Small intestine (tissue), 16 donors: ENCODE measurements at places on chromosomes 6 and 20. TPM values are rescaled to one million over a fixed set of nuclear protein-coding genes. Genes with fewer than 3 reads are reported as not detected.

The BNIP5 gene
- 17.2 TPM for polyA plus RNA-seq

The BHLHE23 gene
- not detected for polyA plus RNA-seq

The NRSN1 gene
- not detected for polyA plus RNA-seq

The TXLNB gene
- 0.27 TPM for polyA plus RNA-seq

The SAPCD1 gene
- 15.5 TPM for polyA plus RNA-seq

The TRIM10 gene
- polyA plus RNA-seq: 6.4 TPM

DNA sequence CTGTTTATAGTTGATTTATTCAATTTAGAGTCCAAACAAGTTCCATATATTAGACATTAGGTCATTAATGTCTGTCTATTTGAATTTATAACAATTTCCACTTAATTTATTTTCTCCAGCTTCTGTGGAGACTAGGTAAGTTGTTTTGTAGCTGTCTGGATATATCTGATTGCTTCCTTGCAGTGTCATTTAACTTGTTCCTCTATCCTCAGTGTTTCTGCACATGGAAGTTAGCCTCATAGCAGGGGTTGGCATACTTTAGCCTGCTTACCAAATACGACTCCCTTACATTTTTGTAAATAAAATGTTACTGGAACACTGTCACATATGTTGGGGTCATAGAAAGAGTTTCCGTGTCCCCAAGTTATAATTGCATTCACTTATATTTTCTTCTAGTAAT lies 216.1 kb downstream of the ESR1 start:
- H3K27me3 ChIP-seq: no peaks in the 10 kb centered on the region
- no peak overlapping the region for H3K27ac ChIP-seq
- H3K4me3 ChIP-seq: no peak overlapping the region
- DNase-seq: no peak
- no peaks in the 10 kb centered on the region for H3K36me3 ChIP-seq

- H3K27me3 ChIP-seq: no peaks in the 10 kb centered on the region
- H3K4me1 ChIP-seq: no peaks in the 10 kb centered on the region
- H3K27ac ChIP-seq: no peak overlapping the region
- H3K36me3 ChIP-seq: no peaks in the 10 kb centered on the region
- no peak for DNase-seq
Measured at GRCh38 chr6:68235326-68235784, 399.7 kb upstream of the ADGRB3 start.

GRCh38 chr6:153588330-153588729 lies 450.7 kb upstream of the OPRM1 start:
- no peaks in the 10 kb centered on the region for H3K27me3 ChIP-seq
- no peaks in the 10 kb centered on the region for H3K4me1 ChIP-seq
- H3K36me3 ChIP-seq: no peaks in the 10 kb centered on the region
- H3K27ac ChIP-seq: no peak overlapping the region

DNA sequence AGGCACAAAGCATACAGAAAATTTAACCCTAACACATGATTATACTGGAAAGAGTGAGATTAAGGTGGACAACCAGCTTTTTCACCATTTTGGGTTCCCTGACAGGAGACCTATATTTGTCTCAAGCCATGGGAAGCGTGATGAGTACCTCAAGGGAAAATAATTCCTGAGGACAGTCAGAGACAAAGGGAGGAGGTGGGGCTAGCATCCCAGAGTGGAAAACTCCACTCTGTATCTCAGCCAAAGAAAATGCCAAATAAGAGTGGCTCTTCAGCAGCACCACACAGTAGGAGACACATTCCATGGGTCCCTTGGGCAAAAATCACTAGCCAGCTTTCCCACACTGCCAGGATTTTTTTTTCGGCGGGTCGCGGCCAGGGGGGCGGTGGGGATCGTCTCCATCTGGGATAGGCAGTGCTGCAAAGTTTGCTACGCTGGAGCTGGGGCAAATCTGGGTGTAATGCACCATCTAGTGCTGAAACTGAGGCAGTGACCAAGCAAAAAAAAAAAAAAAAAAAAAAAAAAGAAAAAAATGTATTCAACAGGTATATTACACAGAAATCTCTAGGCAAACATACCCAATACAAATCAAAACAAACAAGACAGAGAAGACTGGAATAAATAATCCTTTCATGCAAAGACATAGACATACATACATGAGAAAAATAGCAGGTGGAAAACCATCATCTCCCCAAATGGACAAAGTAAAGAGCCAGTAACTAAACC lies 77.3 kb upstream of the SLC35F1 start:
- no peak overlapping the region for H3K27ac ChIP-seq
- H3K4me1 ChIP-seq: no peaks in the 10 kb centered on the region
- H3K27me3 ChIP-seq: no peaks in the 10 kb centered on the region

DNA sequence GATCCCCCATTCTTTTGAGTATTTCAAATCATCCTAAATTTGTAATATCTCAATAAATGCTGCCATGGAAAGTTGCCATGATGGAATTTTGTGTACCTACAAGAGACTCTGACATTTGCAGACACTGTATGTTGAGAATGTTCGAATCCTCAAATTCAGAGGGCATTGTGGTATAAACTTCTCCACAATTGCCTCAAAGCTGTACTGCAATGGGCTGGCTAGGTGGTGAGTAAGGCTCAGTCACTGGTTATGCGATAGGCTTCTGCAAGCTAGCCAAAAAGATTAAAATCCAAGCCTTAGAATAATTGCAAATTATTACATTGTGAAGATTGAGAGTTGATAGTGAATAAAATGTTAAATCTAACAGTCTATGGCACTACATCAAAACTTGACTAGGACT lies 130.2 kb upstream of the CEP162 start:
- H3K27ac ChIP-seq: no peak overlapping the region
- H3K4me1 ChIP-seq: no peaks in the 10 kb centered on the region
- H3K36me3 ChIP-seq: no peaks in the 10 kb centered on the region
- H3K4me3 ChIP-seq: no peak overlapping the region
- DNase-seq: no peak
- no peaks in the 10 kb centered on the region for H3K27me3 ChIP-seq

- H3K4me1 ChIP-seq: no peaks in the 10 kb centered on the region
- no peaks in the 10 kb centered on the region for H3K27me3 ChIP-seq
- no peak overlapping the region for H3K27ac ChIP-seq
- no peaks in the 10 kb centered on the region for H3K36me3 ChIP-seq
- no peak overlapping the region for H3K4me3 ChIP-seq
- DNase-seq: no peak
Measured at GRCh38 chr6:160812097-160812496, 110.1 kb downstream of the PLG start.

- no peaks in the 10 kb centered on the region for H3K36me3 ChIP-seq
- peak; percentile 65 for DNase-seq
- H3K4me1 ChIP-seq: no peaks in the 10 kb centered on the region
- no peak overlapping the region for H3K4me3 ChIP-seq
- H3K27ac ChIP-seq: no peak overlapping the region
- no peaks in the 10 kb centered on the region for H3K27me3 ChIP-seq
Measured at GRCh38 chr6:90940812-90941481, 354.1 kb upstream of the MAP3K7 start.

- no peak overlapping the region for H3K4me3 ChIP-seq
- no peaks in the 10 kb centered on the region for H3K36me3 ChIP-seq
- H3K27ac ChIP-seq: no peak overlapping the region
- H3K27me3 ChIP-seq: no peaks in the 10 kb centered on the region
Measured at GRCh38 chr20:34553366-34553867, 5.1 kb upstream of the MAP1LC3A start.

- no peaks in the 10 kb centered on the region for H3K36me3 ChIP-seq
- H3K4me1 ChIP-seq: no peaks in the 10 kb centered on the region
Measured at GRCh38 chr6:70599187-70599586, 32.5 kb downstream of the SDHAF4 start.

DNA sequence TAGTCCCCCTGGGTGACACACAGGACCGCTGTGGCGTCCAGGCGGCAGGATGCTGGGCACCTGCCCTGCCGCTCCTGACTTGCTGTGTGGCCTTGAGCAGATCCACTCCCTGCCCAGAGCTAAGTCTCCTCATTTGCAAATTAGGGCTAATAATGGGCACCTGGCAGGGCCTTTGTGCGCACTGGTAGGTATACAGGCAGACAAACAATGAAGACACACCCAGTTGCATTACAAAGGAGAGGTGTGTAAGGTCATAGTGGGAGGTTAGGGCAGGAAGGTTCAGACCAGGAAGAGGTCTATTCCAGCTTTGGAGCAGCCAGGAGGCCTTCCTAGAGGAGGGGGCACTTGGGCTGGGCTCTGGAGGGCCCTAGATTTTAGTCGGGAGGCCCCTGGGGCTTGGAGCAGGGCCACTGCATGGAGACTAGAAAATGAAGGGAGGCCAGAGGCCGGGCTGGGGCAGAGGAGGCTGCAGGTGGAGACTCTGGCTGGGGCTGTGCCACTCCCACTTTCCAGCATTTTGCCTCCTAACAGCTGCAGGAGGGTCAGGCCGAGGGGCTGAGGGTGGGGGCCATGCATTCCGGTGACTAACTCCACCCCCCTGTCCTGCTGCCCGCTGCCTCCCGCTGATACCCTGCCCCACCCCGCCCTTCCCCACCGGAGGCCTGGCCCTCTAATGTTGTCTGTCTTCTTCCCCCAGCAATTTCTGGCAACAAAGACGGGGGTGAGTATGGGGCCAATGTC lies 28.5 kb downstream of the MYH7B start:
- H3K4me3 ChIP-seq: no peak overlapping the region
- peaks cover 3% of the 10 kb centered on the region for H3K27me3 ChIP-seq
- no peak overlapping the region for H3K27ac ChIP-seq
- H3K4me1 ChIP-seq: peaks cover 15% of the 10 kb centered on the region
- no peak for DNase-seq
- H3K36me3 ChIP-seq: no peaks in the 10 kb centered on the region

DNA sequence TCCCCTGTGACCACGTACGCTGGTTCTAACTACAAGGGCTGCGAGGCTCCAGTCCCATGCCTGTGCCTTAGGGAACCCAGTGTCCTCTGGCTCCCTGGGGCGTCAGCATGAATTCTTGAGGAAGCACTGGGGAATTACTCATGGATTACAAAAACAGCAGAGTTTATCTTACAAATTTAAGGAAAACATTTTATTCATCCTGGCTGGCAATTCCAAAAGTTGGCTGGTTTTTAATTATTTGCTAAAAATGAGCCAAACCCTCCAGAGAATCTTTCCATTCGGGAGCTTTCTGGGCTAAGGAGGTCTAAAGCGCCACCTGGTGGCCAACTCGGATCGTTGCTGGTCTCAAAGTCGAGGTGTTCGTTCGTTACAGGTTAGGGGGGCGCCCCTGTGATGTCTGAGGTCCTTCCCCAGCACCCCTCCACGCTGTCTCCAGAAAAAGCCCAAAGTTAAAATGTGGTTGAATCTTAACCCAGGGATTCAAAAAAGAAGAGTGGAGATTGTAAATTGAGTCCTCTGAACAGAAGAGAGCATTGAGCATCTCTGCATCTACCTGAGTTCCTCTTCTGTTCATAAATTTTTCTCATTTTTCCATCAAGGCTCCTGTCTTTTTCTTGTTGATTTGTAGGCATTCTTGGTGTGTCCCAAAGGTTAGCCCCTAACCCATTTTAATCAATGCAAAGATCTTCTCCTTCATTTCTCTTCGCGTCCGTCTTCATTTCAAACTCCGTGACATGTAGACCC lies 99.4 kb downstream of the BFSP1 start:
- H3K27ac ChIP-seq: no peak overlapping the region
- no peaks in the 10 kb centered on the region for H3K36me3 ChIP-seq
- no peak overlapping the region for H3K4me3 ChIP-seq
- no peaks in the 10 kb centered on the region for H3K27me3 ChIP-seq
- DNase-seq: peak; percentile 54
- no peaks in the 10 kb centered on the region for H3K4me1 ChIP-seq

- H3K36me3 ChIP-seq: no peaks in the 10 kb centered on the region
- no peak overlapping the region for H3K4me3 ChIP-seq
- no peak for DNase-seq
- H3K27me3 ChIP-seq: no peaks in the 10 kb centered on the region
- no peaks in the 10 kb centered on the region for H3K4me1 ChIP-seq
Measured at GRCh38 chr6:87847830-87848210, 145.8 kb upstream of the AKIRIN2 start.
